SW 1271 (cell line): ENCODE measurements at places on chromosomes 12 and 14.
A peak's percentile ranks its signal among the peaks of the same experiment; 100 is the strongest.

DNA sequence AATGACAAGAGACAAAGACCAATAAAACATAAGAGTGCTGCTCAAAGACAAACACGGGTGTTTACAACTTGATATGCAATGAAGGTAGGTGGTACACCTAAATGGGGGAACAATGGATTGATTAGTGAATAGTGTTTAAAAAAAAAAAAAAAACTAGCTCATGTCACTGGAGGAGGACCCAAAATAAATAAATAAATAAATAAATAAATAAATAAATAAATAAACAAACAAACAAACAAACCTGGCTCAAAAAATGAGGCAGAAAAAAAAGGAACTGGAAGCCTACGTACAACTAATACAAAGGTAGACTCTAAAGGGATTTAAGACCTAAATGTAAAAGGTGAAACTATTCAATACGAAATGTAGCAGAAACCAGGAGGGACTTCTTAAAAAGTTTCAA, 18.6 kb downstream of the NAP1L1 start:
- no peak for DNase-seq

DNA sequence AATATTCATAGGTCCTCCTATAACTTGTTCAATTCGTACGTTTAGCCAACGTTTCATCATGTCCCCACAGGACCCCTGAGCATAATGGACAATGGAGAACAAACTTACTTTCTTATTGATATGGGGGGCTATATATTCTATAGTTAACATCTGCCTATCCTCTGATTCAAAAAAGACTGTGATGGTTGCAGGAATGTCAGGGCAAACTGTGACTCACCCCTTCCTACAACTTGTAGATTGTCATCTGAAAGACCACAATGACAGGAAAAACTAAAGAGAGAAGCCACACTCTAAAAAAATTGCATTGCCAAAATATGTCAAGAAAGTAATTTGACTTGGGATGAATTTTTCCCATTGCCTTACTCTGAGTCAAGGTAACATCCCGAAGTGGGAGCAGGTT, 50.8 kb downstream of the CATSPERB start:
- no peak for DNase-seq

GRCh38 chr12:116365606-116366455, 88.3 kb upstream of the MED13L start:
- DNase-seq, result no peak

- DNase-seq, result no peak
Observed at GRCh38 chr12:19277711-19278110, 148.2 kb downstream of the PLEKHA5 start.

GRCh38 chr12:39553476-39553875, 66.1 kb downstream of the ABCD2 start:
- DNase-seq, result no peak

- no peak for DNase-seq
Observed at GRCh38 chr12:126667339-126667738, 1599.6 kb upstream of the TMEM132C start.

DNA sequence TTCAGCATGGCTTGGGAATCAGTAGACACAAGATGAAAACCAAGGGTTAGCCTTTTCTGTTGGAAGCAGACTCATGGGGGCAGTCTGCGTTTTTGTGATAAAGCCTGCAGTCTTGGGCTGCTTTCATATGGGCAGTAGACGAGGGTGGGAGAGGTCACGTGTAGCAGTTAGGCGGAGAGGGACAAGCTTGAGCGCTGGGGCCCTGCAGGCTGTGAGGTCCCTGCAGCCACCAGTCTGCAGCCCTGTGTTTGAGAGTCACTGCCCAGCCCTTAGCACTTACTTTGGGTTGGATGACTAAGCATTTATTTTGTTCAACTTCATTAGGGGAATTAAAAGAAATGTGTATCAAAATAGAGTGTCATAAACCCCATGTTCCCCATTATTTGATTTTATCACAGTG, 37.2 kb downstream of the EP400 start:
- DNase-seq, result no peak

DNA sequence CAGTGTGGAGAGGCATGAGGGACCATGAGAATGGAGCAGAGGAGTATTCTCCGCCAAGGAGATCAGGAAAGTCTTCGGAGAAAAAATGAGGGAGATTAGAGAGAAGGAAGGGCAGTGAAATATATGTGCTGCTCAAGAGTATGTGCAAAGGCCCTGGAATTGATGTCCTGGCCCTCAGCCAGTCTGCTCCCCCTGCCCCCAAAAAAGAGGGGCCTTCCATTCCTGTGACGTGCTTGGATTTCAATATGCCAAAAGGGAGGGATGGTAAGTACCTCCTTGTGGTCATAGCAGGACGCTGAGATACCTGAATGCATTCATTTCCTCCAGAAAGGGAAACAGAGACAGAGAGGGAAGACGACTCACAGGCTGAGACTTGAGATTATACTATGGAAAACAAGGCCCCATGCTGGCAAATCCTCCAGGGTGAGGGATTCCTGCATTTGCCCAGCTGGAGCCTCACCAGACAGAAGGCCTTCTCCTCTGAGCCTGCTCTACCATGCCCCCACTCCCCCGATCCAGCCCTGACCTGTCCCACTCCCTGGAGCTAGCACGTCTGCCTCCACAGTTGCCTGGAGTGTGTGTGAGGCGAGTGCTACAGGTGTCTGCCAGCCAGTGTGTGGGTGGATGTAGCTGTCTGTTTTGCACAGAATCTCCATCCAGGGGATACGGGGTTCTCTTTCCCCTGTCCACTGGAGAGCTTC, 3.9 kb upstream of the RARG start:
- DNase-seq, result no peak

DNA sequence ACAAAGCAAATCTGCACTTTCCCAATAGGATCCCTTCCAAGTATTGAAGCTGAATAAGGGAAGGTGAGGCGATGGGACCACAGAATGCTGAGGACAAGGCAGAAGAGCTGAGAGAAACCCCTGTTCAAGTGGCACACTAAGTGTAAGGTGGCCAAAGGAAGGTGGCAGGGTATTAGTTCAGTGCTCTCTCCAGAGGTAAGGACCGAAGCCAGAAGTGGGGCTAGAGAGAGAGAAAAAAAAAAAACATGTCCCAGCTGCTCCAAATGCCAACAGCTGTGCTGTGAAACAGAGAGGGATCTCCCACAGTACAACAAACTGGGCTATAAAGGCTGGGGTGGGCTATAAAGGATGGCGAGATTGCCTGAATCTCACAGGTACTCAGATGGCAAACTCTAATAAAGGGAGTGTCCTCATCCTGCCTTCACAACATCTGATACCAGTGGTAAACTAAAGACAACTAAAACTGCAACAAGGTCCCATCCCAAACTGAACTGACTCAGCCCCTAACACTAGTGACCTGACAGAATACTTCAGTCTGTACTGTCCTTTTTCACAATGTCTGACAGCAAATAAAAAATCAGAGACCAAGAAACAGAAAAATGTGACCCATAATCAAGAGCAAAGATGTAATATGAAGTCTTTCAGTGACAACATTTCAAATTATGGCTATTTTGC, 47.9 kb downstream of the CDK17 start:
- no peak for DNase-seq

- no peak for DNase-seq
Observed at GRCh38 chr14:52023518-52023917, 34.2 kb downstream of the RTRAF start.

DNA sequence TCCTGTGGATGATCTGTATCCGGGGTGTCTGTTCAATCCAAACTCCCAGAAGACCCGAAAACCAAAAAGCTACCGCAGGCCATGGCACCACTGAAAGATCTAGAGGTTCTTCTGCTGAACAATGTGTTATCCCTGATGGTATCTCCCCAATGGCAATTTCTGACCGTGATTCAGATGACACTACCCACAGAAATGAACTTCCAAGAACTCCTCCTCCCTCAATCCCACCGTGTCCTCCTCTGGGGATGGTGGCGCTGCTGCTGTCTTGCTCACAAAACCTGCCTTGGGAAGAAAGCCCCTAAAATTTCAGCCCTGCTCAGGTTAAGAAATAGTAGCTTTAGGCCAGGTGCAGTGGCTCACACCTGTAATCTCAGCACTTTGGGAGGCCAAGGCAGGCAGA, 7.8 kb downstream of the CRACR2A start:
- no peak for DNase-seq

DNA sequence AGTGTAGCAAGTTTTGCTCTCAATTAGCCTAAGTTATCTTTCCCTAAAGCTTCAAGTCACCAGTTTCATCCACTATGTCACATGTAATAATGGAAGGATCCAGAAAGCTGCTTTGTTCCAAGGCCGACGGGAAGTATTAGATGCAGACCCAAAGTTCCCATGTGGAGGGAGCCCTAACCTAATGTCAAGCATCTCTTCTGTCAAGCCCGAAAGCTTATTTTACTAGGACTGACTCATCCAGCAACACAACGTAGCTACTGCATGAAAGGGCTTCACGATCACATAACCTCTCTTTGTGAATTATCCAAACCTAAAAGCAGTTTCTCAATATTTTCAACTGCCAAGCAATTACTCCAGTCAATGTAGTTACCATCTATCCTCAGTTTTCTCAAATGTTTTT, 133.4 kb downstream of the SLC6A15 start:
- no peak for DNase-seq

- DNase-seq, result no peak
Observed at GRCh38 chr14:50744231-50744630, 76.1 kb upstream of the SAV1 start.

DNA sequence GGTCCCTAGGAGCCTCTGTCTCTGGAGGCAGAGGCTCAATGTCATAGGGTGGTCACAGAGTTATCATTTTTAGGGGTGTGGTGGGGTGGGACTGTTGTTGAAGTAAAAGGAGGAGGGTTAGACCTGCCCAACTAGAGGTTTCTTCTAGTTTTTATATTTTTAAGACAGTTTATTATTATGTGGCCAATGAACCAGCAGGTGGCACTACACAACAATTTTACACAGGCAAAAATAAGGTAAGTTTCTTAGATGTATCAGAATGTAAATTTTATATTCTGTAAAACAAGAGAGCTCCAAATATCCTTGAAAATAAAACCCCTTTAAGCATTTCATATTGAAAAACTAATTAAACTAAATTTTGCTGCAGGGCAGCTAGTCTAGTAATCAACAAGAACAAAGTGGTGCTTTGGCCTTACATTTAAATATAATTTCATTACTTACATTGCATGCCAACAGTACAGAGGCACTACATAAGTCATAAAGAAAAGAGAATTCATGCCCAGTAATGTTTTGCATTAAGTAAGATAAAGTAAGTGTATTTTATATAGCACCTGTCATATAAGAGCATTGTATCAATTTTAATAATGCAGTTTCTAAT, 22.2 kb upstream of the OVCH1 start:
- peak; percentile 56 for DNase-seq

- DNase-seq, result no peak
Observed at GRCh38 chr14:68736471-68736871, 56.4 kb downstream of the ZFP36L1 start.

GRCh38 chr12:106527356-106527755, 55.4 kb upstream of the RFX4 start:
- DNase-seq, result peak; percentile 29

DNA sequence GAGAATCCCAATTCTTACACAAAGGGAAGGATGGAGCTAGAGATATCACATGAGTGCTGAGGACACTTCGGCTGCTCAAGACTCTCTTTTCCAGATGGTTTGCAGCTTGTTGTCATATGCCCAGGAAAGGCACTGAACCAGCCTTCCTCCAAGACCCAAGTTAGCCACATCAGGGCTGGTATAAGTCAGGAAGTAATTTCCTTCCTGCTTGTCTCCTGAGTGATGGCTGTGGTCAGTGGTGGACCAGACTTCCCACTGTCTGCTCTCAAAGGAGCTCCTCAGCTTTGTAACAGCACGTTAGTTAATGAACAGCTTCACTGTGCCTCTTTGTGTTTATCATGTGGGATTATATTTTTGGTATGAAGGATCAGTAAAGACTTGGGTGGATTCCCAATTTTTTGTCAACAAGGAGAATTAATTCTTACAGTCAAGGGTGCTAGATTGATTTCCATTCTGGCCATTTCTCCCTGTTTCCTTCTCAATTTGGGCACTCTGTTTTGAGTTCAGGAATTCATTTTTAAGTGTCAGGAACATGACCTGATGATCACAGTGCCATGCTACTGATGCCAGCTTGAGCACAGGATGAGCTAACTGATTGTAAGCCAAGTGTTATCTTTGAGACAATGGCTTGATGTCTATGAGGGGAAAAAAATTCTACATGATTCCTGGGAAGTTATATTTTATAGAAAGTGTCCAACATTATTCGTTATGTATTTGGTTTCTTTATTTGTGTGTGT, 145.8 kb downstream of the GCH1 start:
- no peak for DNase-seq

- DNase-seq, result peak; percentile 26
Observed at GRCh38 chr12:81167694-81168093, 89.8 kb downstream of the ACSS3 start.

DNA sequence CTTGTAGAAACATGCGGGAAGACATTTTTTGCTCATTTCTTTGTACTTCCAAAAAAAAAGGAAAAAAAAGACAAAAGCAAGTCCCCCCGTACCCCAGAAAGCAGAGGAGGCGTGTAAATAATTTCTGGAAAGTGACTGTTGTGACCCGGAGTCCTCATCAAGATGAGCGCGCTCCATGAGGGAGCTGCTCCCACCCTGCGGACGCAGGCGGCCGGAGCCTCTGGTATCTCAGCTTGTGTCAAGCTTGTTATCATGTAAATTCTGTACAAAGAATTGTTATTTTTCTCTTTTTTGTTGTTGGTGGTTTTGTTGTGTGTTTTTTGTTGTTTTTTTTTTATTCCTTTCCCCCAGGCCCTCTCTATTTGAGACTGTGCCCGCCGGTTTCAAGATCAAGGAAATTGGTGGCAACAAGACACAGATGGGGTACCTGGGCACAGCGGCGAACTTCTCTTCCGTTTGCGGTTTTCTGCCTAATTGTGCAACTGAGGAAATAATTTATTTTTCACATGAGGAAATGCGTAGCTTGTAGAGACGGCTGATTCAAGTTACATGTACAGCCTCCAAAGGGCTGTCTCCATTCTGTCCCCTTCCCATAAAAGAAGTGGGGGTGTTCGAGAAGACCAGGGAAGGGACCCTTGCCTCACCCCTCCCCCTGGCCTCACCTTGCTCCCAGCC, 27.0 kb downstream of the HPD start:
- DNase-seq, result no peak

- DNase-seq, result peak; percentile 60
Observed at GRCh38 chr14:24734917-24735500, 101.0 kb upstream of the GZMB start.

GRCh38 chr14:53183056-53183455, 29.9 kb upstream of the DDHD1 start:
- DNase-seq, result no peak

DNA sequence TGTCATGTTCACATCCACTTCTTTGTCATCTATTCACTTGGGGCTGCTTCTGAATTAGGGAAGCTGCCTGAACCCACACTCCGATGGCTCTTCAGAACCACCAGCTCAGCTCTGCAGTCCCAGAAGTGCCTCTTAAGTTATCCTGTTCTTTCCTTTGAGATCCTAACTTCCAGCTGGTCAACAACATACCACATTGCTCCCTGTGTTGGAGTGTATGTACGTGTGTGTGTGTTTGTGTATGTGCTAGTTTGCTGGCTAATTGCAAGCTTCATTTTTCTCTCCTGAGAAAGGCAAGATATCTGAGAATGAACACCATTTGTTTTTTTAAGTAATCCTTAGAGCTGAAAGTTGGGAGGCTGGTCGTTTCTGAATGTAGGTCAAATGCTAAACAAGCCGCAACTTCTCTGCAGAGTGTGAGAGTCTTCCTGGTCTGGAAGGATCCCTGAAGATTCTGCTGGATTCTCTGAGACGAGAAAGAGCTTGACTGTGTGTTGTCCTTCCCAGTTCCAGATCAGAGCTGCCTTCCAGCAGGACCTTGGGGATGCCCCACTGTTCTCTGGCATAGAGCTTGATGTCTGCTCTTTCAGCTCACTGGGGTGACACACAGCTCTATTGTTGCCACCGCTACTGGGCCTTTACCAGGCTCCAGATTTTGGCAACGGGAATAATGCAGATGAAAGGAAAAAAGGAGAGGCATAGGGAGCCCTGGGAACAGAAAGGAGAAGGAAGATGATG, 839 bp downstream of the GSG1 start:
- DNase-seq, result no peak
